T-cell (primary cell): ENCODE measurements at places on chromosomes 1 and 21. TPM values are rescaled to one million over a fixed set of nuclear protein-coding genes. Genes with fewer than 3 reads are reported as not detected.

GRCh38 chr1:56973923-56974742 lies 8.3 kb upstream of the C8B start:
- DNase-seq: no peak

- DNase-seq: no peak
Observed at GRCh38 chr1:29883986-29884385, 647.7 kb downstream of the PTPRU start.

GRCh38 chr1:168087696-168088095 lies 49.0 kb downstream of the GPR161 start:
- DNase-seq: no peak

- DNase-seq: no peak
Observed at GRCh38 chr1:234253732-234254131, 119.5 kb upstream of the COA6 start.

DNA sequence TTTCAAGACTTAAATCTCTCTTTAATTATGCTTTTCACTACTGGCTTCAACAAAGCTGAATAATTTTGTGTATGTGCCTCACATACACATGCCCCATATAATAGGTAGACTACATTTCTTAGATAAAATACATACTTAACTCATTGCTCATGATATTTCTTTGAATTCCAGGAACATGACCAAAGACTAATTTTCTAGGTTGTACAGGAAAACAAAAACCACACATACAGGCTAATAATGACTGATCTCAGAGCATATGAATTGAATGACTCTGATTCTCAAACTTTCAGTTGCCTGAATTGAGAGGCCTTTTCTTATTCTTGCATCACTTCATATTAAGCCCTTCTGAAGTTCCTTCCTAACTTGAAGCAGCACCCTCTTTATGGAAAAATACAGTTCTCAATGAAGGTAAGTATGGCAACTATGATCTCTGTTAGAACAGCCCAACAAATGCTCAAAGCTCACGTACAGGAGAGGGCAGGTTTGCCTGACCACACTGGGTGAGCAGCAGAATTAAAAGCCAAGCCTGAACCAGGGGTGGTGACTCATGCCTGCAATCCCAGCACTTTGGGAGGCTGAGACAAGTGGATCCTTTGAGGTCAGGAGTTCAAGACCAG lies 22.6 kb upstream of the UAP1 start:
- no peak for DNase-seq

- DNase-seq: no peak
Observed at GRCh38 chr1:234486858-234487840, 8.2 kb upstream of the TARBP1 start.

NEK7 gene
- total RNA-seq: 47.1 TPM
